Right kidney (tissue), 9 donors: ENCODE measurements at places on chromosomes 11 and 22.

DNA sequence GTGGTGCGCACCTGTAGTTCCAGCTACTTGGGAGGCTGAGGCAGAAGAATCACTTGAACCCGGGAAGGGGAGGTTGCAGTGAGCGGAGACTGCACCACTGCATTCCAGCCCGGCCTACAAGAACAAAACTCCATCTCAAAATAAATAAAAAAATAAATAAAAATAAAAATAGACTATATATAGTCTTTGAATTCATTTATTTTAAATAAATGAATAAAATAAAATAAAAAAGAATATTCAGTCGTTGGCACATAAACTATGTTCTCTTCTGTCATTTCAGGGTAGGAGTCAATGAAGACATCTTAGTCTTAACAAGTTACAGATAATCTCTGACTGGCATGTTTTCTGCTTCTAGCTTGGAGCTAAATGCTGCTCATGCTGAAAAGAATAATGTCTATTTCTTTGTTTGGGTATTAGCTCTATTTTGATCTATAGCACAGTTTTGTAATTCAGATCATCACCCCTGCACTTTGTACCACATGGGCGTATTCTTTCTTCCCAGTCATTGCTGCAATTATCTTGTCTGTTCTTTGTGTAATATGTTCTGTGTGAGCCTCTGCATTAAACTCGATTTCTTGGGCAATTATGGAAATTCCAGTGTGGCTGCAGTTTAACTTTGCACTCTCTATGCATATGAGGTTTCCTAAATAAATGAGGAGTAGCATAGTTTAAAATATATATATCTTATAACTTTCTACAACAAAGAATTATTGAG lies 1.4 kb upstream of the MS4A14 start:
- DNase-seq: no peak

DNA sequence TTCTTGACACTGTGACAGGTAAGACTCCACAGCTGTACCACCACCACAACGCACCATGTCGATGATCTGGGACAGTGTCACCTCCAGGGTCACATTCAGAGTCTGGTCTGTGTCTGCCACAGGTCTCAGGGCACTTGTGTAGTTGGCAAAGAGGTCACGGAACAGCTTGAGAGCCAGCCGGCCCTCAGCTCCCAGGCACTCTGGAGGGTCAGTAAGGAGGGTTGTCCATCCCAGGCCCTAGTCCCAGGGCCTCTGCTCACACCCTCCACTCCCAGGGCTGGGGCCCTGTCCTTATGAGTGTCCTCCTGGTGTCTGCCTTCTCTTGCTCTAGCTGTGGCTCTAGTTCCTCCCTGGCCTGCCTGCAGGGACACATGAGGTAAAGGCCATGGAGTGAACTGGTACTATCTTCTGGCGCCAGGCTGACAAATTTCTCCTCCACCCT lies 1.4 kb downstream of the CHRNA10 start:
- DNase-seq: no peak

GRCh38 chr11:86803136-86804045 lies 3.0 kb downstream of the PRSS23 start:
- DNase-seq: no peak

GRCh38 chr22:29772170-29772641 lies 5.0 kb downstream of the UQCR10 start:
- DNase-seq: no peak

- DNase-seq: no peak
These were observed 856.4 kb upstream of the LRRC4C start for GRCh38 chr11:42315846-42316245.

DNA sequence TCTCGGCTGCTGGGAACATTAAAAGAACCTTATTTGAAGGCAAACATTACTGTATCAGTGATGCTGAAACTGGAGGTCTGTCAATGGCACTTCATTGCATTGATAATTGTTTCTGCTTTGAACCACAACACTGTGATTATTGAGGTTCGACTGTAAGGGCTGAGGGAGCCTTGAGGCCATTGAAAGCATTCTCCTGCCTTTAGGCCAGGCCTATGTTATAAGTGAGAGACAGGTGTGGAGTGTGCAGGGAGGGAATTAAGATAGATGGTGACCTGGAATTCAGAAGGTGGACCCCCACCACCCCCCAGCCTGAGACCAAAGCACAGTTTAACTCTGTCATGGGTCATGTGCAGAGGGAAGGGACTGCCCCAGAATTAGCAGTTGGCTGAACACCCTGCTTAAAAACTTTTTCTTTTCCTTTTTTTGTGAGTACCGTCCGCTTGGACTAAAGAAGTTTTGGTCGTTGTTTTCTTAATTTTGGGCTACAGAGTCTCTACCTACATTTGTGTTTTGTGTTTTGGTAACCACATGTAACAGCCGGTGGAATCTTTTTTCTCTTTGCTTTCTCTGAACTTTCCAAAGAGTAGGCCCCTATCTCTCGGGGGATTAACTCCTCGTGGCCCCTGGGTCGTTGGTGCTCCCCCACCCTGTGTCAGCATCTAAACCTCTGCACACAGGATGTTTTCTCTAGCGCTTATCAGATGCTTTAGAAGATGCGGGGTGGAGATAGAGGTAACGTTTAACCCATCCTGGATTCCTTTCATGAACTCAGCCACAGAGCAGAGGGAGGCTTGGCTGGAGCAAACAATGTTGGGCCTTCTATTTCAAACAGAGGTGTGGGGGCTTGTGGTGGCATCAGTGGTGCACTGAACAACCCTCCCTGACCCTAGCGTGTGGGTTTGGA lies 43.7 kb downstream of the ZBTB16 start:
- DNase-seq: no peak

DNA sequence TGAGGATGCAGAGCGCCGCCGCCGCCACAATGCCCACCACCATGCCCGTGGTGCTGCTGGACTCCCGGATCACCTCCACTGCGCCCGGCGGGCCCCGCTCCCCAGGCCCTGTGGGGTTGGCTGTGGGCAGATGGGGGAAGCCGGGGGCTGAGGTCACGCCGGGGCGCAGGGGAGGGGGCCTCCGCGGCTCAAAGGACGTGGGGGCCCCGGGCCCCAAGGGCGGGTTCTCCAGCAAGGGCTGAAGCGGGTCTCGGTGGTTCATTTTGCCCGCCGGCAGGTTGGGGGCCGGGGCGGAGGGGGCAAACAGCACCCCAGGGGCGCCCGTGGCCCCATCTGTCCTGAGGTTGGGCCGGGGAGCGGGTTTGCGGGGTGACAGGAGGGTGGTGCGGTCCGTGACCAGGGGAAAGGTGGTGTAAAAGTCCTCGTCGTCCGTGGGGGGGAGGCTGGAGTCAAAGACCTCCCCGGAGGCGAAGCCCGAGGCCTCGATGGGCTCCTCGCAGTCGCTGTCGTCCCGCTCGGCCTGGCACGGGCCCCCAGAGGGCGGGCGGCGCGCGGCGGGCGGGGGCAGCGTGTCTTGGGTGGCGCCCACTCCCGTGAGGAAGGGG lies 16.5 kb downstream of the SLC22A12 start:
- no peak for DNase-seq

DNA sequence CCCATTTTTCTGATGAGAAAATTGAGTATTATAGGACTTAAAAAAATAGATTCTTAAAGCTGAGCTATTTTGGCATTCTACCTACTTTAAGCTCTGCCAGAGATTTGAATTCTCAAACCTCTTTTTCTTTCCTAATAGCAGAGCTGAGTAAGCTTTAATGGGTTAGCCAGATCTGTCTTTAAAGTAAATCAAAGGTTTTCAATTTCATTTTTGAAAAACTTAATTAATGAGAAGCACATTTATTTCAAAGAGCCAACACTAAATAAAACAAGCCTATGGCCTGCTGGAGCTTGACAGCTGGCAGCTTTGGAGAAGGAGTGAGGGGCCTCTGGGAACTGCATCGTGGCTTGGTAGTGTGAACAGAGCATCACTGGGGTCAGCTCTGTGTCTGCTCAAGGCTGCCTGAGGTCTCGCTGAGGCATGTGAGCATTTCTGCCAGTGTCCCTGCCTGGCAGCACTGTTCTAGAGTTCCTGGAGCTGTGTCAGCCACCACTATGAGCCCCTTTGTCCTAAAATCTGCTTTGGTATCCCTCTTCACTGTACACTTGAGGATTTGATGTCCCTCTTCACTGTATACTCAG lies 50.4 kb upstream of the PRSS23 start:
- no peak for DNase-seq

DNA sequence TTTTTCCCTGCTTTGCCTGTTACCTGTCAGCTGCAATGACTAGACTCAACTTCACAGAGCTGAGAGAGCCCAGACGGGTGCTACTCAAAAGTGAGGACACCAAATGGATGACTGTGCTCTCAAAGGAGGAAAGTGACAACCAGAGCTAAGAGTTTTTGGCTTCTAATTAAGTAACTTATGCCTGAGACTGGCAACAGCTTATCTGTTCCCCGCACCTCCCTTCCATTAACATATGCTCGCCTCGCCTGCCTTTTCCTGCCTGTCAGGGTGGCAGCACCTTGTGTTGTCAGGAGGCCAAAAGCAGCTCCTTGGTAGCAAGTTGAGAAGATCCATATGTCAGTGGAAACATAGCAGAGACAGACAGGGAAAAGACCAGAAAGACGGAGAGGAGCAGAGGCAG lies 573.9 kb upstream of the KIRREL3 start:
- no peak for DNase-seq

DNA sequence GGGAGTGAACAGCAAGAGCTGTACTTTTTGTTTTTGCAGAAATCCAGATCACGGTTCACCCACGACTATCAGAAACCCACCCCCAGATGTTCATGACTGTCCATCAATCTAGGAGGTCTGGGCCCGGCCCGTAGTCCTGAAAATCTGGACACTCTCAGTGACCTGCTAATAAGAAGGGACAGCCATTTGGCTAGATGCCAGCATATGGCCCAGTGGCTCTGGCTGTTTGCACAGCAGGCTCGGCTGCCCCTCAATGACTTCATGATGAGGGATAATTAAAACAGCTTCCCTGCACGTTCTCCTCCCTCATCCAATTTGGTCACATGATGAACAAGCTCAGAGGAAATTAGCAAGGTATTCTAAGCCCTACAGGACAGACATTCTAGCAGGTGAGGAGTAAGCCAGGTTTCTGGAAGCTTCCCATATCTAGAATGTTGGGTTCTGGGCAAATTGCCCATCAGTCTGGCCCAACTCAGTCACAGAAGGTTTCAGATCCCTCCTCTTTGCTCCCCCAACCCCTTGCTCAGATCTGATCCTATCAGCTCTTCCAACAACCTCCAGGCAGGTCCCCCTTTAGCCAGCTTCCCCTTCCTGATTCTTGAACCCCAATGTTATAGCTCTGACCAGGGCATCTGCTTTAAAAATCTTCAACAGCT lies 397.3 kb downstream of the SHANK2 start:
- peak; percentile 28 for DNase-seq

DNA sequence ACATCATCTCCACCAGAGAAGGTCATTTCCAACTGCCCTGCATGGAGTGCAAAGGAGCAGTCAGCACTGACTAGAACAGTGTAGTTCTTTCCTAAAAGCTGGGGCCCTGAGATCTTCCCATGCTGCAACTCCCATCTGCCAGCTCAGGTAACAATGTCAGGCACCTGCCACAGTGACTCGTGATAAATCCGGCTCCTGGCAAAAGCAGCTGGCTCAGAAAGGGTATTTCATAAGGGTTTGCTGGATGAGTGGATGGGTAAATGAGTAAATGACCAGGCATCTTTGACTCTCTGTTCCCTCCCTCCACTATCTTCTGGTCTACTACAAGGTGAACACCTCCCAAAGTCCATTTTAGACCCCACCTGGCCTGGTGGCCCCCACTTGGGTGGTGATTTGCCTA lies 403.6 kb downstream of the NXPE2 start:
- DNase-seq: no peak

DNA sequence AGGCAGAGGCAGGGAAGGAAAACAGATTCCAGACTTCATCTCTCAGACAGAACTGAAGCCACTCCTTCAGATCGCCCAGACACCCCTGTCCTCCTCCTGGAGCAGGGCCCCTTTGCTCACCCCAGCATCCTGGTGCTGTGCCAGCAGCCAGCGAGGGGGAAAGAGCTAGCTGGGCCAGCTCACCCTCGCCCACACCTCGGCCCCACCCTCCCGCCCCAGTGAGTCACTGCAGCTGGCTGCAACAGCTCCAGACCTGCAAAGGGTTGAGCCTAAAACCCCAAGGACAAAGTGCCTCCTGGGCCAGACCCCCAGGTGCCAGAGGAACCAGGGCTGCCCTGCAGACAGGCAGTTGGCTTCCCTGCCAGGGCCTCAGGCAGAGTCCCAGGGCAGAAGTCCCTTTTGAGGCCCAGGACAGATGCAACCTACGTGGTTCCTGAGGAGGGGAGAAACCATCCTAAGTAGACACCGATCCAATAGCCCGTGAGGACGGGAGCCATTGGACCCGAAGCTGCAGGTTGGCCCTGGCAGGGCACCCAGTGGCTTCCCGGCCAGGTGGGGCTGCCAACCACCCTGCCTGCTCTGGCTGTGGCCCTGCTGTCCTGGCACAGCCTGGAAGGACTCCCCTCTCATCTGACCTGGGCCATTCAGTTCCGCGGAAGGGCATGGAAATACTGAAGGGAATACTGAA lies 7.2 kb downstream of the AHNAK start:
- DNase-seq: peak; percentile 34

GRCh38 chr11:77074626-77075221 lies 8.0 kb downstream of the CAPN5 start:
- DNase-seq: no peak

DNA sequence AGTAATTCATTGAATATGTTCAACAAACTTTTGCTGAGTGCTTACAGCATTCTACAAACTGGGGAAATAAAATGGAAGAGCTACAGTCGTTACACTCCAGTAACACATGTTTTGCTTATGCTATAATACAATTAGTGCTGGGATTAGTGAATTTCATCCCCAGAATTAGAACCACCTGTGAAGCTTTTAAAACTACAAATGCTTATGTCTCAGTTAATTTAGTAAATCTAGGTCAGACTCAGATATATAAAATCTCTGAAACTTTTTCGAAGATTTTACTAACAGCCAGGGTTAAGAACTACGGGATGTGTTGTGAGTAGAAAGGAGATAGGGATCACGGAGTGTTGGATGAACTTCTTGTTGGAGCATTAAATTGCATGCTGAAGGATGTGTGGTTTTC lies 33.7 kb upstream of the EED start:
- DNase-seq: no peak

DNA sequence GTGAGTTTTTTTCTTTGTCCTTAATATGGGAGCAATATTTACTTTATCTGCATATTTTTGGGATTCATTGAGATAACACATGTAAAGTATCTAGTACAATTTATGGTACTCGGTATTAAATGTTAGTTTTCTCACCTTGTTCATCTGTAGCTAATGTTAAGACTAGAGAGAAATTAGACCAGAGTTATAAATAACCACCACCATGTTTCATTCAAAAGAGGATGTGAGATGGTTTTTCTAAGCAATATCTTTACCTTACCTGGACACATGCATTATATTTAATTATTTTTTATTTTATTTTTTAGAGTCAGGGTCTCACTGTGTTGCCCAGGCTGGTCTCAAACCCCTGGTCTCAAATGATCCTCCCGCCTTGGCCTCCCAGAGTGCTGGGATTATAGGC lies 18.4 kb downstream of the ARHGAP42 start:
- DNase-seq: no peak

GRCh38 chr11:23556163-23556750 lies 696.0 kb upstream of the CCDC179 start:
- no peak for DNase-seq

GRCh38 chr22:38208551-38208968 lies 6.8 kb downstream of the MAFF start:
- no peak for DNase-seq
